LHCN-M2 (cell line): ENCODE measurements at places on chromosomes 1 and 21. TPM values are rescaled to one million over a fixed set of nuclear protein-coding genes. Genes with fewer than 3 reads are reported as not detected.

- DNase-seq: peak; percentile 55
These were observed 36.3 kb downstream of the IFNAR1 start for GRCh38 chr21:33360881-33361602.

DNA sequence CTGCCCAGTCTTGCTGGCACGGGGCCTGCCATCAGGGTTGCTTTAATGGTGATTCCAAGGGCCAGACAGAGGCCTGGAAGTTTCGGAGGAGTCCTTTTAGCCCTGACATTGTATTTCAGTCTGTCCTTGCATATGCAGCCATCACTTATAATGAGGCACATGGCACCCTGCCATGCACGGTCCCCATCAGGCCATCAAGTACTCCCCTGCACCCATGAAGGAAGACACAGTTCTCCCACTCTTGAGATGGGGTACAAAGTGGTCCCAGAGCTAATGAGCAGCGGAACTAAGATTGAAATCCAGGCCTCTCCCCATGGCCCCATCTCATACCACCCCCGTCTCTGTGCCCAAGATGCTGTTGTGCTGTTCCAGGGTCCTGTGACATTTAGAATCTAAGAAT, 596.6 kb downstream of the PTPRU start:
- DNase-seq: no peak

DNA sequence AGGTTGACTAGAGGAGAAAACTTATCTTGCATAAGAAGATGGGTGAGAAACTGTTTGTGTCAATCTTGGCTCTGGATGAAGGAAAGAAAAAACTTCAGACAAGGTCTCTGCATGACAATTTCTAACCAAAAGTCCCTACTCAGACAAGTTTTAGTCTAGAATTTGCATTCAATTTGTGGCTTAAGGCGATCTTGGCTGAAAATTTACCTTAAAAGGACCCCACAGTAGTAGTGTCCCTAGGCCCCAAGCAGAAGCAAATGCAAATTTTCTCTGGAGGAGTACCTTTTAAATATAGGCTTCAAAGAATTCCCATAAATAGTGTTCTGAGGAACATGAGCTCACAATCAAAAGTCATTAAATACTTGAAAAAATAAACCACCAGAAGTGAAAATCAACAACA, 17.6 kb upstream of the TMEM125 start:
- DNase-seq: no peak

The CNR2 gene
- under 0.01 TPM in 1 of 2 replicates, not detected in the other for total RNA-seq

The DCST2 gene
- total RNA-seq: 0.11 and 0.13 TPM in 2 replicates

DNA sequence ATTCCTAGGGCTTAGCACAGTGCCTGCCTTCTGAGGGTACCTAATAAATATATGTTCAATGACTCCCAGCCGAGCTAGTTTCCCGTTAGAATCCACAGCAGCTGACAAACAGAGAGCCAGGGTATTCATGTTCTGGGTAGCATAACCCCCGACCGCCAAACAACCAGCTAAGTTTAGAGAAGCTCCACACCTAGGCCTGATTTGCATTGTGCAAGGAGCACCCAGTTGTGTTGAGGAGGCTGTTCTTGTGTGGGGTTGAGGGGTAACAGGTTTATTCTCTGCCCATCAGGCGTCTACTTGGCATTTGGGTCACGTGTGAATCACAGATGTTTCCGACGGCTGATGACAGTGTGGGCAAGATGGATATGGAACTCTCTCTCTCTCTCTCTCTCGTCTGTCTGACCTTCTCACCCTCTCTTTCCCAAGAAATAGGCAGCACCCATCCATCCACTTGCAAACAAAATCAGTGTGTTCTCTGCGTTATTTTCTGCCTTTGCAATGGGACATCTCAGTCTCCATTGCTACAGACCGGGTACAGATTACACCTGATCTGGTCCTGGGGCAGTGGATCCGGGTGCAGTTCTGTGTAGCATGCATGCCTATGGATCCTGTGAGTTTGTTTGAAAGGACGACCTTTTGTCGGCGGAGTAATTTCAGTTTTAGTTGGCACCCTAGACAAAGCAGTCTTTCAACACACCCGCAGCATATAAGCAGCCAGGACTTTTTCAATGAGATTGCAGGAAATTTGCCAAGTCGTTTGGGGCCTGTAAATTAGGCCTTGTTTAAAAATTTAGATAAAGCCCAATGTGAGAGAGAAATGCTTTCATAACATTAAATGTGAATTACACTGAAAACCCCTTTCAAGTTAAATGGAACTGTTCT, 29.4 kb downstream of the KAZN start:
- no peak for DNase-seq
